H9 (cell line): ENCODE measurements at places on chromosomes 11 and 22.

DNA sequence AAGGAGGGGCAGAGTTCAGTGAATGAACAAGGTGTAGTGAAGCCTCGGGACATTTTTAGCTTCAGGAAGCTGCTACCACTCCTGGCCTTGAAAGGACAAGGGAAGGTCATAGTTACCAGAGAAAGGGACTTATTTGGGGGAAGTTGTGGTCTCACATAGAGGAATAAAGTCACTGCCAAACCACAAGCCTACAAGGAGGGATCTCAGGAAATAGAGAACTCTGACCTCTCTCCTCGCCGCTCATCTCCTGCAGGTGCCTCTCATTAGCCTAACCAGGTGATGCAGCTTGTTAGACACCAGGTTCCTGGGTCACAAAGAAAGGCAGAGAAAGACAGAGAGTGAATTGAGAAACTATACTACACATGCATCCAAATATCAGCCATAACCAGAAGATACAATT is 14.3 kb upstream of the TOLLIP start:
- DNase-seq = no peak

DNA sequence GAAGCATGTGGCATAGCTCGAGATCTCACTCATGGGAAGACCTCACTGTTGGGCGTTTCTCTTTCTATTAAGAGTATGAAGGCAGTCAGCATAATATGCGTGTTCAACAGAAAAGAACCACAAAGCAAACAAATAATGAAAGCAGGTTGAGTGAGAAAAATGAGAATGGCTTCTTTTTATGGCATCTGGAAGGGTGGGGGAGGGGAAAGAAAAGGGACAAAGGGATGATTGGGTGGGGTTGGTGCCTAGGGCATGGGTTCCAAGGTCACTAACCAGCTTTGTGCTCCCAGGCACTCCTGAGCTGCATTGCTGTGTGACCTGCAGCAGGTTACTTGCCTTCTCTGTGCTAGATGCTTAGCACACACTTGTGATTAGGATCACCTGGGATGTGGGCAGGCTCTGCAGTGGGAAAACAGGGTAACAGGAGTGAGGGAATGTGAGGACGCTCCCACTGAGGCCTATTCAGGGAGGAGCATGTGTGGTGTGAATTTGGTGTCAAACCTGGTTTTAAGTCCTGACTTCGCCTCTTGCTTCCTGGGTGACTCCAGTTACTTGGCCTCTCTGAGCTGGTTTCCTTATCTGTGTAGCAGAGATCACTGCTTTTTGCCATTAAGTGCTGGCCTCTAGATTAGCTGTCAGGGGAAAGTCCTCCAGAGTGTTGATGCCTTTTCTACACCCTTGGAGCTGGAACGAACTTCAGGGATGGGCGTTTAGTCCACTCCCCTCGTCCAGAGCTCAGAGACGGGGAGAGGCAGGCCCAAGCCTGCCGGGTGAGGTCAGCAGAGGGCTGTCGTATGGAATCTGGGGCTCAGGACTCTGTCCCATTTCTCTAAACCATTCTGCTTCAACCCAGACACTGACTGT is 74.8 kb downstream of the KIAA1671 start:
- no peak for DNase-seq

GRCh38 chr22:28883917-28884746 is 760 bp downstream of the ZNRF3 start:
- DNase-seq = peak; percentile 66

DNA sequence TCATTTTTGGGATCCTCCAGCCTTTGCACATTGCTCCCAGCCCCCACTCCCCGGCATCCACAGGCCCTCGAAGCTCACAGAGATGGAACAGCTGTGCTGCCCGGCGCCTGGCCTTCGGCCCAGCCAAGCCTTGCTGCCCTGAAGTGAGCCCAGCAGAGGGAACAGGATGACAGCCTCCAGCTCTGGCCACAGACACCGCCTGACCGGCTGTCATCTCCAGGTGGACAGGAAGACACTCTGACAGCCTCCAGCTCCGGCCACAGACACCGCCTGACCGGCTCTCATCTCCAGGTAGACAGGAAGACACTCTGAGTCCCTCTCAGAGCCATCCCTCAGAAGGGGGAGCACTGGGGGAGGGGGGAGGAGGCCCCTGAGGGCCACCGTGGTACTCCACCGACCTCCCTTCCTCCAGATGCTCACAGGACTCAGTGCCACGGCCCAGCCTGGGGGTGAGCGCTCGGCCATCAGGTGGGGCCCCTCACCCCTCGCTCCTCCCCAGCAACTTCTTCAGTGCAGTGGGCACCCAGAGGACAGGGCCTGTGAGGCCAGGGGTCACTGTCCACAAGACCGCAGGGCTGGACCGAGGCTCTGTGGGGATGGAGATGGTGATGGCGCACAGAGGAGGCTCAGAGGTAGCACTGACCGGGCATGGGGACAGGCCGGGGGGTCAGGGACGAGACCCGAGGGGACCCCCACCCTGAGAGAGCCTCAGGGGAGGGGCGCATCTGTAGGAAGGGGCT is 58.6 kb downstream of the BRD1 start:
- DNase-seq = no peak

DNA sequence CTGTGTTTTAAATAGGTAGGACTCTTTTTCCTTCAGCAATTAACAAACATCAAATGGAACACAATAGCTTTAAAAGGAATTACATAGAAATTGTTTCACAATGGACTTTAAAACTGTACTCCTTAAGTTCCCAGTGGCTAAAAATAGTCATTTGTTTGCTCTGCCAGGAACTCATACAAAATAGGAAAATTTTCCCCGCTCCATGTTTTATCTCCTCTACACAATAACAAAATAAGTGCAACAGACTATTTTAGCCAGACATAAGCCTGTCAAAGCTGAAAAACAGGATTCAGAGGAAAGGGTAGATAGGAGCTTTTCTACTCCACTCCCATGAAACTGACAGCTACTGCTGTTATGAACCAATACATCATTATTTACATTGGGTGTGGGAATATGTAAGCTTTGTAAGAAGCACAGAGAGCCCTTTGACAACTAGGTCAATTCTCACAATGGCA is 90.1 kb downstream of the STK33 start:
- DNase-seq = no peak

DNA sequence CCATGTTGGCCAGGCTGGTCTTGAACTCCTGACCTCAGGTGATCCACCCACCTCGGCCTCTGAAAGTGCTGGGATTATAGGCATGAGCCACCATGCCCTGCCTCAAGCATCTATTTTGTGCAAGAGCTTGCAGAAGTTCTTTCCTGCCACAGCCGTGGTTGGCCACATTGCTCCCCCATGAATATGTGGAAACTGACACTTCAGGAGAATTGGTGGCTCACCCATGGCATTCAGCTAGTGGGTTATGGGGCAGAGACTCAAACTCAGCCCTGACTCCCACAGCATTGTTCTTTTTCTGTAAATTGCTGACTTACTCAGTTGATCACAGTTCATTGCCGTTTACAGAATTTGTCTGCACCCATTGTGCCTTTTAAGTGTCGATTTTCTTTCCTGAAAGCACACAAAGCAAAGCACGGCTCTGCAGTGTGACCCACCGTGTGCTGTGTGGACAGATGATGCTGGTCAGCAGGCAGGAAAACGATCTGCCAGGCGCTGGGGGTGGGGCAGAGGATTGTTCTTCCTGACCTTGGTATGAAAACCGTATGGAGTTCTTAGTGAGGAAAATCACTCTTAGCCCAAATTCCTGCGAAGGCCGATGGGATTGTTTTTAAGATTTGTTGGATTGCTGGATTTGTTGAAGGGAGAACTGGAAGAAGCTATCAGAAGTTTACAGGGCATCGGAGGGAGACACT is 115.6 kb downstream of the PTPRJ start:
- DNase-seq = no peak

- no peak for DNase-seq
Measured at GRCh38 chr22:19664951-19665783, 49.1 kb upstream of the SEPTIN5 start.

DNA sequence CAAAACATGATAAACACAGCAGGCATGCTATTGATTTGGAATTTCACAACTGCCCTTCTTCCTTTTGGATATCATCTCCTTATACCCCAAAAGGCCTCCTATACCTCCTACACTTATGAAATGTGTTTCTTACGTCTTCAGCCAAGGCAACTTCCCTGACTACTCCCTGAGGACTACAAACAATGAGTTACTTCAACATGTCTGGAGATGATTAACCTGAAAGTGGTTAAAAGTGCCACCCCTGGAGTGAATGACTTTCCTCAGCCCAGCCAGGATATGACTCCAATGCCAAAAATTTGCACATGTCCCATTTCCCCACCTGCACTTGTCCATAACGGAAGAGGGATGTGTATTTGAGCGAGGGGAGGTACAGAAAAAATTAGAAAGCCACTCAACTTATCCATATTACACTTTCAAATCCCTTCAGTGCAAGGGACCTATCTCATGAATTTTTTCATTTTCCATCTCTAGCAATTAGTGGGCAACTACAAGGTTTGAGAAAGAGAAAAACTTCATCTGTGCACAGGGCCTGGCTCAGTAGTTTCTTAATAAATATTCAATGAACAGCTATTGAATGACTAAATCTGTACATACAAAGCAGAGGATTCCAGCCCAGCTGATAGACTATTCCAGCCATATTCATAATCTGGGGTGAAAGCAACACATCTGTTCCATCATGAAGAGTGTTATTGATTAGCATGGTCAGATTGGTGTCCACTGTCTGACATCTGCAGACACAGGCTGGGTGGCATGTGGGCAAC is 36.8 kb downstream of the KIRREL3 start:
- no peak for DNase-seq

DNA sequence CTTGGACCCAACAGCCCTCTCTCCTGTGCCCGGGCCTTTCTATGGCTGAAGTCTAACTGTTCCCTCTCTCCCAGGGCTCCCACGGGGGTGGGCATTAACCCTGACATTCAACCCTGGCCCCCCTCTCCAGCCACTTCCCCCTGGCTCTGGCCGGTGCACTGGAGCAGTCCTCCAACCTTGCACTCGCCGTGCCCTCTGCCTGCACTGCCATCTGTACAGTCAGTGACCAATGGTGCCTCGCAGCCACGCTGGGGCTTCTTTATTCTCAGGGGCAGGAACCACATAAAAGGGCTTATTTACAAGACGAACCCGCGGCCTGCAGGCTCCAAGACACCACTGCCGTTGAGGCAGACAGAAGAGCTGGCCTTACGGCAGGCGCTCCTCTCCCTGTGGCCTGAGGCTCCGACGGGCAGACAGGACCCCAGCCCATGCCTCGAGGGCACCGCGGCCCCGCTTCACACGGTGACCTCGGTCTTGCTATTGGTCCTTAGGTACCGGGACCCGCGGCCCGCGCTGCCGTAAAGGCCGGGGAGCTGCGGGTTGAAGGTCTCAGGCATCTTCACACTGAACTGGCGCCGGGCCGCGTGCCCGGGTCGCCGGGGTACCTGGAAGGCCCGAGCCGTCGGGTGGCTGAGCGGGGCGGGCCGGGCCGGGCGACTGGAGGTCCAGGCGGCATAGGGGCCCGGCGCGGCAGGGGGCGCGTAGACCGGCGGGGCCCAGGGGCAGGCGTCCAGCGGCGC is 5.4 kb downstream of the SHISA8 start:
- peak; percentile 59 for DNase-seq

DNA sequence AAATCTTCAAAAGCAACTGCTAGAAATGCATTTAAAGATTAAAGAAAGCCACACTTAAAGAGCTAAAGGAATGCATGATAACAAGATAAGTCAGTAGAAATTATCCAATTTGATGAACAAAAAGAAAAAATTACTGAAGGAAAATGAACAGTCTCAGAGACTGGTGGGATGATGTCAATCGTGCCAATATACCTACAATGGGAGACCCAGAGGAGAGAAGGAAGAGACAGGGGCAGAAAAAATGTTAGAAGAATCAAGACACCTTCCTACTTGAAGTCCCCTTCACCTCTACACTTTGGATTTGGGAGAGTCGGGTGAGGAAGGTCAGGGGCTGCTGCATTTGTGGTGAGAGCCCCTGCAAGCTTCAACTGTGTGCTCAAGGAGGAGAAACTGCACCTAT is 216.3 kb downstream of the BUD13 start:
- DNase-seq = no peak

GRCh38 chr11:8285228-8285627 is 21.6 kb upstream of the LMO1 start:
- DNase-seq = peak; percentile 12

GRCh38 chr11:87634331-87634730 is 540.9 kb downstream of the RAB38 start:
- DNase-seq = no peak

DNA sequence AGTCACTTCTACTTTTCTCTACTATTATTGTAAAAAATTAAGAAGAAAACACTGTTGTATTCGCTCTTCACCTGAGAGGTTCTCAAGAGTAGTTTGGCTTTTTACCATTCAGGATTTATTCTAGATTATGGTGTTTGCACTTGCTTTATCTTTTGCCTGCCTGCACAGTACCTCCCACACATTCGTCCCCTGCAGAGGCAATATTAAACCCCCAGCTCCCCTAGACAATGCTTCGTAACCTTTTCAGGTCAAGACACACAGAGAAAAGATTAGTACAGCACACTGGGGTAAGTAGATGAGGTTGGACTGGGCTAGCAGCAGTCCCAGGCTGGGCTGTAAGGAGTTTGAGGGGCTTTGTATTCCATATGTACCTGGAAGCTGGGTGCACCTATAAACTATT is 62.4 kb downstream of the TNRC6B start:
- peak; percentile 13 for DNase-seq

DNA sequence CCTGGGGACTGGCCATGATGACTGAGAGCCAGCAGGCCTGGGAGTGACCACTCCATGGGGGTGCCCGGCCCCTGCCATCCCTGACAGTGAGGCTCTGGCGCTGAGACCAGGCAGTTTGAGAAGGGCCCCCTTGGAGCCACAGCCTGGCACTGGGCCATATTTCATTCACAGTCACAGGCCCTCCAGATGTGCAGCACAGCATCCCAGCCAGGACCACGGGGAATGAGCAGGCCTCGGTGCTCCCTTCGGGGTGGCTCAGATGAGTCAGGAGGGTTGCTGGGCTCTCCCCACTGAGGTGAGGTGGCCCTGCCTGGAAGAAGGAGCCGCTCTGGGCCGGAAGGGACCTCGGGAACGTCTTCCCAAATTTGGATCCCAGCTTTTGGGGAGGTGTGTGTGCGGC is 53.0 kb downstream of the GRAMD4 start:
- no peak for DNase-seq

GRCh38 chr11:115092516-115092915 is 411.7 kb downstream of the CADM1 start:
- DNase-seq = no peak

- DNase-seq = peak; percentile 71
Measured at GRCh38 chr11:59668188-59668949, 468 bp downstream of the PATL1 start.

GRCh38 chr11:28966951-28967350 is 858.8 kb downstream of the METTL15 start:
- DNase-seq = no peak

DNA sequence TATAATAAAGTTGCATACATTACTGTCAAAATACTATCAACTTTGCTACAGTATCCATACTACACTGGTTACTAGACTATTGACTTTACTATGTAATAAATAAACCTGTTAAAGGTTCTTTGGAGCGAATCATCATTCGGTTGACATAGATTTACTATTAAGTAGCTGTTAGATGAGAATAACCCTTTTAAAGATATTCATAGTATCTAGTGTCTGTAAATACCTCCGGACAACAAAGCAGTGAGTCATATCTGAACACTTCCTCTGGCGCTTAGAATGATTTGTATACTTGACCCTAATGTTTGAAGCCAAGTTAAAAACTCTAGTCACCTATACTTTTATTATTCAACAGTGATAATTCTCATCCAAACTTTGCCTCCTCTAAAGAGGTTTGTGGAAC is 84.7 kb downstream of the MSANTD4 start:
- no peak for DNase-seq

- DNase-seq = no peak
Measured at GRCh38 chr11:133808393-133809140, 36.7 kb downstream of the SPATA19 start.
